ENCODE measurements at places on chromosomes 11 and 22. TPM values are rescaled to one million over a fixed set of nuclear protein-coding genes. Genes with fewer than 3 reads are reported as not detected.

DNA sequence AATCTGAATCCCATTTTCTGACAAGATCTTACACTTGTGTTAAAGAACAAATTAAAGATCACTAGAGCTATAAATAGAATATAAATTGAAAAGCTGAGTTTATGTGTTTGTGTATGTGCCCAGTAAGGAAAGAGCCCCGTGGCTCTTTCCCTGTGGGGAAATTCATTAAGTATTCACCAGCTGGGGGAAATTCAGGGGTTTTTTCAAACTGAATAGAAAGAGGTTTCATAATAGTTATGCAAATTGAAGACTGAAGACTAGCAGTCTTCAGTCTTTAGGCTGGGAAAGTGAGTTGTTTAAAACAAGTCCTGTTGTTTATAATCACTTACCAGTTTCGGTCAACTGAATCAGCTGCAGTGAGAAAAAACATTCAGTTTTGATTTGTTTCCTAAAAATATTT, 11.3 kb upstream of the MS4A7 start:
- no peak for DNase-seq

Gene LRRC10B
- total RNA-seq, result 4.2 TPM

Gene PTPN5
- 6.1 TPM for total RNA-seq

- DNase-seq, result no peak
Measured at GRCh38 chr11:66176650-66177049, 91.8 kb upstream of the RAB1B start.

DNA sequence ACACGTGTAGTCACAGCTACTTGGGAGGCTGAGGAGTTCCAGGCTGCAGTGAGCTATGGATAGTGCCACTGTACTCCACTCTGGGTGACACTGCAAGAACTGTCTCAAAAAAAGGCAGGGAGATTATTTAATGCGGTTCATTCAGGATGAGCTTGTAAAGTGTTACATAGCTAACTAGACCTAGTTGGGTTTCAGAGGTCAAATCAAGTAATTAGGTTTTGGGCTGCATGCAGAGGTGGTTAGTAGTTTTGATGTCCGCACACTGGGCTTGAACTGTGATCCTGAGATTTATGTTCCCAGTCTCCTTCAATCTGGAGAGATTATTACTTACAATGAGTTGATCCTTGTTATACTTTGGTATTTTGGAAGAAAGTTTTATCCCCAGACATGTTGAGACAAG, 2.1 kb upstream of the RBM4 start:
- DNase-seq, result no peak

GRCh38 chr11:88292171-88292843, 45.2 kb downstream of the CTSC start:
- no peak for DNase-seq

GRCh38 chr11:117039900-117040299, 58.3 kb downstream of the SIK3 start:
- DNase-seq, result no peak

Gene FAM180B
- total RNA-seq, result 3.4 TPM

- no peak for DNase-seq
Measured at GRCh38 chr11:31806928-31807798, 4.0 kb downstream of the PAX6 start.
